Placental epithelial cell (primary cell): ENCODE measurements at places on chromosomes 3 and 15. TPM values are rescaled to one million over a fixed set of nuclear protein-coding genes. Genes with fewer than 3 reads are reported as not detected.

Gene IFT57
- 37.7 and 55.0 TPM in 2 replicates for total RNA-seq

Gene CAND2
- total RNA-seq, result 2.0 and 10.7 TPM in 2 replicates

Gene TF
- total RNA-seq, result under 0.01 TPM in 1 of 2 replicates, not detected in the other

Gene FOXB1
- total RNA-seq, result 0.11 and 0.39 TPM in 2 replicates

Gene GALNT15
- 0.11 TPM in 1 of 2 replicates, not detected in the other for total RNA-seq

Gene EIF4E3
- under 0.01 and 0.43 TPM in 2 replicates for total RNA-seq

Gene C3orf20
- total RNA-seq, result 0.11 TPM in 1 of 2 replicates, not detected in the other

Gene NFKBIZ
- 26.9 and 119 TPM in 2 replicates for total RNA-seq

Gene CFAP91
- total RNA-seq, result not detected in 2 replicates

Gene INKA1
- 1.8 and 2.0 TPM in 2 replicates for total RNA-seq

Gene LRRC15
- under 0.01 TPM in 1 of 2 replicates, not detected in the other for total RNA-seq

Gene GOLGA6L7
- not detected in 2 replicates for total RNA-seq

Gene ZNF774
- total RNA-seq, result 1.6 and 1.7 TPM in 2 replicates

Gene MYL3
- total RNA-seq, result 0.65 and 6.3 TPM in 2 replicates

Gene UROC1
- not detected in 2 replicates for total RNA-seq

Gene MAP4
- total RNA-seq, result 79.3 and 124 TPM in 2 replicates

Gene WDR53
- 5.4 and 5.5 TPM in 2 replicates for total RNA-seq

Gene BFSP2
- total RNA-seq, result not detected in 2 replicates

Gene DUOX2
- total RNA-seq, result 1.4 and 5.1 TPM in 2 replicates

Gene STRA6
- 15.7 and 85.2 TPM in 2 replicates for total RNA-seq

Gene THSD4
- total RNA-seq, result 44.8 and 67.5 TPM in 2 replicates

Gene CPLX3
- total RNA-seq, result not detected in 2 replicates

Gene EPHB1
- total RNA-seq, result under 0.01 TPM in 2 replicates

Gene ANKRD63
- total RNA-seq, result not detected in 2 replicates

Gene SH2D7
- not detected in 2 replicates for total RNA-seq

Gene APOD
- total RNA-seq, result not detected in 2 replicates

Gene PAK2
- total RNA-seq, result 43.9 and 68.3 TPM in 2 replicates

Gene SLC6A1
- not detected in 2 replicates for total RNA-seq

Gene SLC38A3
- total RNA-seq, result not detected in 2 replicates

Gene PIGZ
- 1.7 and 2.7 TPM in 2 replicates for total RNA-seq

Gene NEIL1
- 6.6 and 24.7 TPM in 2 replicates for total RNA-seq

Gene SCAANT1
- not detected in 2 replicates for total RNA-seq

Gene TNK2
- total RNA-seq, result 16.1 and 21.6 TPM in 2 replicates

Gene SMAD3
- 9.8 and 10.1 TPM in 2 replicates for total RNA-seq

Gene PRKCD
- 5.1 and 6.3 TPM in 2 replicates for total RNA-seq

Gene LRRC31
- not detected in 2 replicates for total RNA-seq

Gene GHRL
- total RNA-seq, result under 0.01 TPM in 1 of 2 replicates, not detected in the other
